RKO (cell line): ENCODE measurements at places on chromosomes 6 and 20.

GRCh38 chr6:115898246-115898645, 162.4 kb downstream of the FRK start:
- DNase-seq = no peak

DNA sequence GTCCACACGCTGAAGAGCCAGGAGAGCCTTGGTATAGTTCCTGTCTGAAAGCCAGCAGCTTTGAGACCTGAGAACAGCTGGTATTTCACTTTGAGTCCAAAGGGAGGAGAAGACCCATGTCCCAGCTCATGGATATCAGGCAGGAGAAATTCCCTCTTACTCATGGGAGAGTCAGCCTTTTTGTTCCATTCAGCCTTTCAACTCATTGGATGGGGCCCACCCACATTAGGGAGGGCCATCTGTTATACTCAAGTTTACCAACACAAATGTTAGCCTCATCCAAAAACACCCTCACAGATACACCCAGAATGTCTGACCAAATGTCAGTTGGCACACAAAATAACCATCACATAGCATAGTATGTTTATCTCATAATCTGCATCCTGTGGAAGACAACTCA, 80.1 kb downstream of the GMDS start:
- DNase-seq = no peak

DNA sequence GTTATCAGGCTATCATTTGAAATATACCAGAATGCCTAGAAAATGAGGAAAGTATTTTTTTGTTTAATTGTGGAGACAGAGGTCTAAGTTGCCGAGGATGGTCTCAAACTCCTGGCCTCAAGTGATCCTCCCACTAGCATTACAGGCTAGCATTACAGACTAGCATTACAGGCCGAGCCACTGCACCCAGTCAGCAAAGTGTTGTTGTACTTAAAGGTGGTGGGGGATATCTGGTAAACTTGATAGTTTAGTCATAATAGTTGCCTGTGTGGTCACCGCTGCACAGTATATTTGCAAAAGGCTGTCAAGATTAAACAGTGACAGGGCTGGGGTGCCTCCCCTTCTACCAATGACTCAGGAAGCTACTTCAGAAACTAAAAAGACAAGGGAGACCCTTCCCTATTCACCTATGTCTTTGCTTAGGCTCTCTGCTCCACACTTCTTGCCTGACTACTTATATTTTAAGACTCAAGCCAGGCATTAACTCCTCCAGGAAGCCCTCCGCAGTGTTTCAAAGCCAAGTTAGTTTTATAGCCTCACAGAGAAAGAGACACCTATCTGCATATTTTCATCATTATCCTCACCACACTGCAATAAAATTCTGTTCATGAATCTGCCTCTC, 3.1 kb upstream of the AKIRIN2 start:
- peak; percentile 34 for DNase-seq

- no peak for DNase-seq
These were observed 63.6 kb downstream of the DLGAP4 start for GRCh38 chr20:36369739-36370138.

GRCh38 chr6:133958791-133959190, 5.8 kb downstream of the TBPL1 start:
- DNase-seq = no peak

GRCh38 chr6:16468991-16469615, 230.7 kb downstream of the GMPR start:
- no peak for DNase-seq

DNA sequence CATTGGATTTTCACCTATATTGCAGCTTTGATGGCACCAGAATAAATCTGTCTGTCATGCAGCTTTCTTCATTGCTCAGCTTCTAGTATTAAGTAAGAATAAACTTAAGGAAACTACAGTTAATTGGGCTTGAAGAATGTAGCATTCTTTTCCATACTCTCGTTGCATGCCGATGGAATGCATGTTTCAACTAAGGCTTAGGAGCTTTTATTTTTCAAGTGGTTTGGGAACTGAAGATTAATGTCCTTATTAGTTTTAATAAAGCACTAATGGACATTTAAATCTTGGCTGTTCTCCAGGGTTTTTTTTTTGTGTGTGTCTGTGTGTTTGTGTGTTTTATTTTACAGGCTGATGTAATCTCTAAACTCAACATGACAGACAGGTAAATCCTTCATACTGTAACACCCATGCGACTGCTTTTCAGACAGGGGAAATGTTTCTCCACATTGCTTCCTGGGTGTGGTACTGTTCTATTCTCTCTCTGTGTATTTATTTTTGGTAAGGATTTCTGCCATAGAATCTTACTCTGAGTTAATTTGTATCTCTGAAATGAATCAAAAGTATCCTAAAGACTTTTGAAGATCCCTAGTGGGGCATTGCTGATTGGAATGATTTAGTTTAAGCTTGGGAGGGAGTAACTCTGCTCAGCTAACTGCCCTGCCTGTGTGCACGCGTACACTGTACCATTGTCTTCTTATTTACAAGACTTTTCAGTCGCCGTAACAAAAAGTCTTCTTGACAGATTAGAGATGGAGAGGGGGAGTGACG, 38.0 kb downstream of the SLC9A8 start:
- no peak for DNase-seq

DNA sequence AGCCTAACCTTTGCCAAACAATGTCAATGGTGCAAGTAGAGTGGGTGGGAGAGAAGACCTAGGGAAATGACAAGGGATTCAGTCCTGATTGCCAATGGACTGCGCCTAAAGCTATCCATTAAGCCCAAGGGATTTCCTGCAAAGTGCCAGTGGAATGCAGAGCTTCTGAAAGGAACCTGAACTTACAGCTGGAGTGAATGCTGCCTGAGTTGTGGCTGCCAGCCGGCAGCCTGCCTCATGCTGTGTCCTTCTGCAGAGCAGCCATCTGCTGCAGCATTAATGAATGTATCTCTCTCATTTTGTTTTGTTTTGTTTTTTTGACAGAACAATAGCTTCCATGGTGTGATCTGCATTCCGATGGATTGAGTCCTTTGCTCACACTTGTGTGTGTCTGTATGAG, 44.7 kb downstream of the SLC35F1 start:
- DNase-seq = no peak

GRCh38 chr20:54112221-54112884, 42.0 kb upstream of the BCAS1 start:
- DNase-seq = no peak
